ENCODE measurements at places on chromosomes 13 and 19.

- no peak for DNase-seq
These were observed 4.6 kb downstream of the SIX5 start for GRCh38 chr19:45764475-45764874.

GRCh38 chr19:10952809-10953208 lies 8.0 kb upstream of the SMARCA4 start:
- DNase-seq = no peak

DNA sequence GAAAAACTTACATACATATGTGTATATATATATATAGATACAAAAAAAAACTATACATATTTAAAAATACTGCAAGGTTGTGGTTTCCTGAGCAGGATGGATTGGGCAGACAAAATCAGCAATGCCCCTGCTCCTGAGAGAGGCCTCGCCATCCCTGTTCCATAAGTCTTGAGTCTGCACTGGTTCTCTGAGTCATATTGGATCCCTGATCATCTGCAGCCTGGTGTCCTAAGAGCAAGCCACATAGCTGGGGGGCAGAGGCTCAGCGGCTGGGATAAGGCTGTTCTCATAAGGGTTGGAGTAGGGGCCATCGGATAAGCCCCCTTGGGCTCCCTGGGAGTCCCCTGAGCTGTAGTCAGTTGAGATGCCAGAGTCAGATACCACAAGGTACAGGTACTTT lies 3.3 kb downstream of the SWSAP1 start:
- no peak for DNase-seq

DNA sequence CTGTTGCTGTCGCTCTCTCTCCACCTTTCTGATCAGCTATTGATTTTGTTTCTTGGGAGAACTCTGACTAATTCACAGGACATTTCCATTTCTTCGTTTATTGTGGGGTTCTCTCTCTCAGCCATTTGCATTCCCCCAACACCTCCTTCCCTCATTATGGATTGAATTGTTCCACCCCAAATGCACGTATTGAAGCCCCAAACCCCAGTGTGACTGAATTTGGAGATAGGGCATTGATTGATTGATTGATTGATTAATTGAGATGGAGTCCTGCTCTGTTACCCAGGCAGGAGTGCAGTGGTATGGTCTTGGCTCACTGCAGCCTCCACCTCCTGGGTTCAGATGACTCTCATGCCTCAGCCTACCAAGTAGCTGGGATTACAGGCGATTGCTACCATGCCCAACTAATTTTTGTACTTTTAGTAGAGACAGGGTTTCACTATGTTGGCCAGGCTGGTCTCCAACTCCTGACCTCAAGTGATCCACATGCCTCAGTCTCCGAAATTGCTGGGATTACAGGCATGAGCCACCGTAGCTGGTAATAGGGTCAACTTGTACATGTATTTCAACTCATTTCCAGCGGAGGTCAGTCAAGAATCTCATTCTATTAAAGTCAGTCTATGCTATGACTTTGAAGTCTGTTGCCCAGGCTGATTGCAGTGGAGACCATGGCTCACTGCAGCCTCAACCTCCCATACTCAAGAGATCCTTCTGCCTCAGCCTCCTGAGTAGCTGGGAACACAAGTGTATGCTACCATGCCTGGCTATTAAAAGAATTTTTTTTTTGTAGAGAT lies 13.6 kb downstream of the NFILZ start:
- DNase-seq = no peak

DNA sequence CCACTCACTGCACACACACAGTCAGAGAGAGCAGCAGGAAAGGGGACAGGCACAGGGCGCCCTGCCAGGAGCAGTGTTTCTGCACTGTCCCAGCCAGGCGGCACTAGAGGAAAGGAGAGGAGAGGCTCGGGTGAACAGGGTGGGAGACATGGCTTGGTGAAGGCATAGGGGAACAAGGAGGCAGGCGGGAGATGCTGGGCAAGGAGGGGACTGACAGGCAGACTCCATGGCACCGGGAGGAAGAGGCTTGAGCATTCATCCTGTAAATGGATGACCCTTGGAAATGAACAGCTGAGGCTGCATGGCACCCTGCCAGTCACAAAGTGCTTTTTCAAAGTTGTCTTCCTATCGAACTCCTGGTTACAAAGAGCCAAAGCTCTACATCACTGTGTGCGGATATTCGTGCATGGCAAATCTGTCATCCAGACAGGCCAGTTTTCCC lies 22.4 kb downstream of the MED26 start:
- DNase-seq = no peak

DNA sequence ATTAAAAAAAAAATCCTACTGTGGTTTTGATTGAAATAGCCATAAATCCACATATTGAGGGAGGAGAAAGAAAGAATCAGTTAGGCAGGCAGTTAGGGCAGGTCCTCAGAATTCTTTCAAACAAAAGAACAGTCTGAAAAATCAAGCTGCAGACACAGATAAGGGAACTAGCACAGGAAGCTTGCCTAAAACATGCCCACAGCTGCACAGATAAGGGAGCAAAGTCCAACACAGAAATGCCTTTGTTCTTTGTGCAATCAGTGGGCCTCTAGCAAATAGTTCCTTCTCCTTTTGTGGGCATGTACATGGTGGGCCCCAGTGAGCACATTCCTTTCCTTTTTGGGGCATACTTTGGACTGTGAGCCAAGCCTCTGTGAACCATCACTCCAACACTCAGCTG lies 42.7 kb downstream of the UTP14C start:
- DNase-seq = no peak

- no peak for DNase-seq
These were observed 68.1 kb downstream of the UFM1 start for GRCh38 chr13:38417727-38418126.

- DNase-seq = no peak
These were observed 294.9 kb downstream of the NDFIP2 start for GRCh38 chr13:79775830-79776229.

- DNase-seq = no peak
These were observed 316.2 kb upstream of the HTR2A start for GRCh38 chr13:47213047-47213446.

GRCh38 chr19:42433503-42434260 lies 6.5 kb upstream of the LIPE start:
- peak; percentile 32 for DNase-seq

All from substantia nigra (tissue), 51 donors.